ENCODE measurements at places on chromosomes 11 and 22.

DNA sequence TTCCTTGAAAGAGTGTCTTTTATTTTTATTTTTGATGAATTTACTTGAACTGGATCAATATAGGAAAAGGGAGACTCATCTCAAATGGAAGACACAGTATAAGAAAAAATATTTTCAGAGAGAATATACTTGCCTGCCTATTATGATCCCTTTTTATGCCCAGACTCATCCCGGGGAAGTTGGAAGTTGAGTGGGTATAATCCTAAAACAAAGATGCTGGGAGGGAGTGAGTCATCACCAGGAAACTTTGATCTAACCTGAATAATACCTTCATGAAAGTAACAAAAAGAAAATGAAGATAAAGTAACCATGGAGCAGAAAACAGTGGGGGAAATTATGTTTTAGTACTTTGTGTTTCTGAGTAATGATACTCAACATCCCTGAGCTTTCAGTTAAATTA is 1514.0 kb downstream of the FAM181B start:
- DNase-seq: no peak

GRCh38 chr11:68373189-68373814 is 60.9 kb downstream of the LRP5 start:
- DNase-seq: no peak

- no peak for DNase-seq
Observed at GRCh38 chr11:45104790-45105084, 41.7 kb upstream of the PRDM11 start.

DNA sequence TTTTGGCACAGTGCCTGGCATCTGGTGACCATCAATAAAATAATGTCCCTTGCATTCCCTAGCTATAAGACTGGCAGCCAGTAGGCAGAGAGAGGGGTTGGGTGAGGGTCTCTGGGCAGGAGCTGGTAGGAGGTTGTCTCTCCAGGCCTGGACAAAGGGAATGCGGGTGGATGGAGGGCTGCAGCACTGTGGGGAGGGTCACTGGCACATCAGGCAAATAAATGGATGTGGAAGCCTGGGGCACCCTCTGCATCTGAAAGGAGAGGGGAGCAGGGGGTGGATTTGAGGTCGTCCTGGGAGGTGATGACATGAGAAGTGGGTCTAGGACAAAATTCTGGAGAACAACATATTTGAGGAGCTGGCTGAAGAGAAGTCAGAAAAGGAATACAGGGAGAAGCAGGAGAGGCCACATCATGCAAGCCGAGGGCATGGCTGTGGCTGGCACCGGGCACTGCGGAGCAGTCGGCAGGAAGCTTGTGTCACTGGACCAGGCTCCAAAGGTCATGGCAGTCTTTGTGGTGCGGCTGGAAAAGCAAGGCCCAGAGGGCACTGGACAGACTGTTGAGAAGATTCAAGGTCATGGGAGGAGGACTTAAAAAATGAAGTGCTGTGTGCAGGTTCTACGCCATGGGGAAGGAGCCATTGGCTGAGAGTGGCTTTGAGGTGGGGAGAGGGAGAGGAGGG is 36.5 kb upstream of the THY1 start:
- no peak for DNase-seq

DNA sequence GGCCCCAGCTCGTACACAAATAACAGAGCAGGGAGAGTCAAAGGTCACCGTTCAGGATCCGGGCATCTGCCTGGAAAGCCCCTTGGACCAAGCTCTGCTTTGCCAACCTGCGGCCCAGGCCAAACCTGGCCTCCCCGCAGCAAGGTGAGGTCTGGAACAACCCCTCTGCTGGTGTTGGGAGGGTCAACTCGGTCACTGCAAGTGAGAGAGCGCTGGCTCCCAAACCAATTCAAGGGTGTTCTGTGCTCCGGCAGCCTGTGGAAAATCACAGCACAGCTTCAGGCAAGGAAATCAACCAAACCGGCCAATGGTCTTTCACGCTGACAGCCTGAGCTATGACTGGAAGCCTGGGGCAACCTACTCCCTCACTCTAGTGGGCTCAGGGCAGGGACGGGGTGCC is 63.4 kb downstream of the MYH9 start:
- DNase-seq: no peak

GRCh38 chr22:29117799-29118477 is 45.1 kb downstream of the KREMEN1 start:
- peak; percentile 76 for DNase-seq

DNA sequence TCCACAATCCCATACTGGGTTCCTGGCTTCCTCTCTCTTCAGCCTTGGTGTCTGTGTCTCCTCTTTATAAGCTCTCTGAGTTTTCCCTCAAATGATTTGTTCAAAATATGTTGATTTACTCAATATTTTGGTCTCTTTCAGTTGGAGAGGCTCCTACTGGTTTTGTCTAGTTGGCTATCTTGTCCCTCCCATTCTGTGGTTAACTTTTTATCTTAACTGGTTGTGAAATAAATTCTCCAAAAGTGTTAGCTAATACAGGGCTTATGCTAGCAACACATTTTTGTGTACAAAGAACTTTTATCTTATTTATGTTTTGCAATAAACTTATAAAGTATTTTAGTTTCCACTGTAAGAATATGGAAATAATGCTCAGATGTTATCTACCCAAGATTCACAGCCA is 200.9 kb downstream of the AASDHPPT start:
- no peak for DNase-seq

Measured in CD14-positive monocyte (primary cell).